WTC11 (cell line): ENCODE measurements at places on chromosomes 6 and 20. TPM values are rescaled to one million over a fixed set of nuclear protein-coding genes. Genes with fewer than 3 reads are reported as not detected.
A peak's percentile ranks its signal among the peaks of the same experiment; 100 is the strongest.

The DTD1 gene
- total RNA-seq: 69.8 to 71.1 TPM (median 70.1 TPM) in 3 replicates

The TTLL9 gene
- 0.39 TPM in 1 of 3 replicates, not detected in the others for total RNA-seq

The PACRG gene
- total RNA-seq: 0.44 TPM in 2 of 3 replicates, not detected in the other

The ADGRG6 gene
- 3.3 to 6.1 TPM (median 5.3 TPM) in 3 replicates for total RNA-seq

The ITCH gene
- total RNA-seq: 35.8 to 43.4 TPM (median 36.4 TPM) in 3 replicates

The NRSN1 gene
- not detected in 3 replicates for total RNA-seq

DNA sequence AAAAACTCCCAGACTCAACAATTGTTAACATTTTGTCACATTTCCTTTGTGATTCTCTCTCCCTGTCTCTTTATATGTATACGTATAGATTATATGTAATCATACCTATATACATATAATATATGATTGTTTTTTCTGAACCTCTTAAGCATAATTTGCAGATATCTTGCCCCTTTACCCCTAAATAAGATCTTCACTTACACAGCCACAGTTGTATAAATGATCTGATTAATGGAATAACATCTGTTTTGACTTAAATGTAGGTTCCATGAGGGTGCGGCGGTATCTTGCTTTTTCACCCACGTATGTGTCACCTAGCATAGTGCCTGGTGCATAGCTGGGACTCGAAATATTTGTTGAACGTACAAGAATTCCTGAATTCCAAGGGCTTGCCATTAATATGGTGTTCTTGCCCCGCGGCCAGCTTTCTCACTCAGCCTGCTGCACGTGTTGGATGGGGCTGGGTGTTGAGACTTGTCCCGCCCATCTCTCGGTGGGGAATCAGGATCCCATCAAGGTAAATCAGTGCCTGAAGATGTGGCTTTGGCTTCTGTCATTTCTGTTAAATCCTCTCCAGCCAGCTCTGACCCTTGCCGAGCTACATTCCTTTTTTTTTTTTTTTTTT lies 10.4 kb upstream of the MANBAL start:
- no peak for DNase-seq

- peak; percentile 31 for DNase-seq
Measured at GRCh38 chr20:10864076-10864672, 190.4 kb upstream of the JAG1 start.

- no peak for DNase-seq
Measured at GRCh38 chr6:166592821-166593220, 6.3 kb upstream of the RAMACL start.

GRCh38 chr6:52306972-52307870 lies 22.7 kb upstream of the MCM3 start:
- peak; percentile 52 for DNase-seq
